CD4-positive, alpha-beta T cell treated with Interleukin-4 for 4 hours (primary cell): ENCODE measurements at places on chromosomes 12 and 14.

DNA sequence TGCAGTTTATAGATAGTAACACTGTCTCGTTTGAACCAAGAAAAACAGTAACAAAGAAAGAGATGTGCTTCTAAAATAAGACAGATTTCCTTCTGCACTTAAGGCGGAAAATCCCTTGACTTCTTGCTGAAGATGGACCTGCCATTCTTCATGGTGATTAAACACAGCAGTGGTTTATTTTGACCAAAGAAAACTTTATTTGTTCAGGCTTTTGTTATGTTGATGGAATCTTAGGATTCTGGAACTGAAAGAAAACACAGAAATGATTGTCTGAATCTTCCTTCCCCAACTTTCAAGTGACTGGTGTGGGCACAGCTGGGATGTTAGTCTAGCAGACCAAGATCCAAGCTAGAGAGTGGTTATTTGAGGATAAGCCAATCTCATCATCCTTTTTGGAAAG, 72.2 kb downstream of the DACT1 start:
- DNase-seq: no peak

- DNase-seq: no peak
These were observed 17.9 kb upstream of the PTGR2 start for GRCh38 chr14:73833530-73834260.

DNA sequence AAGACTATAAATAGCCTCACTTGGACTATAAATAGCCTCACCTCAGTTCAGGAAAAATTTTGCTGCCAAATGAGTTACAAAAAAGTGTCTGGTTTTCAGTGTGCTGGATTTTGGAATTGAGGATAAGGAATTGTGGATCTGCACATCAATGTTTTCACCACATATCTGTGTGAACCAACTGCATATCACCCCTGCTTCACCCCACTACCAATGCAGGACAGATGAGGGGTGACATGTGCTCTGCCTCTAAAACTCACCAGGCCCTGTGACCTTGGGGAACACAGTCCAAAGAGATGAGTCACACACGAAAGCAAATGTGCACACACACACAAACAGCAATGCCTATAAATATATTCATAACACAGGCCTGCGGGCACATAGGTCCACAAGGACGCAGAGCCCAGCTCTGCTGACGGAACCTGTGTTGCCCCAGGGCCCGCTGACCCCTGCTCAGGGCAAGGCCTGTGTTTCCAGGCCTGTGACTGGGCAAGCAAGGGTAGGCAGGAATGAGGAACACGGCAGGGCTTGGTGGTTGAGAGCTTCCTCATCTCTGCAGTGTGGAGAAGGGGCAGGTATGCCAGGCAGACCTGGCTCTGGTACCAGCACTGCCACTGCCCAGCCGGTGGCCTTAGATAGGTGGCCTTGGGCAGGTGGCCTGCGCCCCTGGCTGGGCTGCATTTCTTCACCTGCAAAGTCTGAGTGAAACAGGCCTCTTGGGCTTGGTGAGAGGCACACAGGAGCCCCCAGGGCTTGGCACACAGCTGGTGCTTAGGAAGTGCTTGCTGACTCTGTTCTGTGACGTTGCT, 82.4 kb downstream of the ARL6IP4 start:
- DNase-seq: no peak

DNA sequence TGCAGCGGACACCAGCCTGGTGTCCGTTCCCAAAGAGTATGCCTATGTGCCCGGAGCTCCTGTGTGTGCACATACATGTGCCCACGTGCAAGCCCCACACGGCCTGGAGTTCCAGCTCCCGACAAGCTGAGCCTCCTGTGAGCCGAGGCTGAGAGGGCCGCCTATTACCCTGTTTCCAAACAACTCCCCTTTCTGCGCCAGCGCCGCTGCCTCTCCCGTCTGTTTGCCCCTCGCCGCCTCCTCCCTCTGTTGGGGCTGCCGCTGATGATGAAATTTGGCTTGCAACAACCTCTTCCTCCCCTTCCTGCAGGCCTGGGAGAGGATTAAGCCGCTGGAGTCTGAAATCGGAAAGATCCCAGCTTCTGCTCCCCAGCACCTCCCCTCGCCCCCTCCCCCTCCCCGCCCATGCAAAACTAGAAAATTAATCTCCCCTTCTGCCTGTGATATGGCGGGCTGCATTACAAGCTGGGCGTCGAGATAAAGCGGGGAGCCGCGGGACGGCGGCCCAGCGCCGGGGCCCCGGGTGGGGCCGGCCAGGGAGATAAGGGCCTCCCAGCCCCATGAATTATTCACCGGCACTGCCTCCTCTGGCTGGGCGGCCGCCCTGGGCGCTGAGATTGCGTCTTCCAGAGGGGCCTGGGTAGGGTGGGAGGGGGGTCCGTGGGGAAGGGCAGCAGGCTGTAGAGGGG, 6.8 kb upstream of the ASIC1 start:
- no peak for DNase-seq

- DNase-seq: no peak
These were observed 64.9 kb upstream of the KITLG start for GRCh38 chr12:88644946-88645702.

DNA sequence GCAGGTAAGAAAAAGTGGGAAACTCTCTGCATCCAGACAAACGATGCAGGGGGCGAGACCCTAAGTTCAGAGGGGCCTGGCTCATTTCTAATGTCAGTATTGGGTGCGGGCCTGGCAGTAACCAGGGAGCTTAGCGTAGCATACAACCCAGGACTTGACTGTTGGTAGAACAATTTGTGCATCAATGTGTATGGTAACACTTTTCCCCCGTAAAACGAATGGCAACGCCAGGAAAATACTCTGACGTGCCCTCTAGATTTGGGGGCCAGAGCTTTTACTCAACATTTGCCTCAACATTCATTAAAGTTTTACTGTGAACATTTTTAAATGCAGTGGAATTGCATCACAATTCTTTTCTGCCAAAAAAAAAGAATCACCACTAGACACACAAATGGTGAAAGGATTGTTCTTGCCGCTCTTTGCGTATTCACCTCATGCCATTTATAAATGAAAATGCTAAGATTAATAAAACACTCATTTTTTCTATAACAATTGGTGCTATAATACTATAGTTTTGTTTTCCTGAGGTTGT, 867 bp downstream of the RHOJ start:
- DNase-seq: no peak

DNA sequence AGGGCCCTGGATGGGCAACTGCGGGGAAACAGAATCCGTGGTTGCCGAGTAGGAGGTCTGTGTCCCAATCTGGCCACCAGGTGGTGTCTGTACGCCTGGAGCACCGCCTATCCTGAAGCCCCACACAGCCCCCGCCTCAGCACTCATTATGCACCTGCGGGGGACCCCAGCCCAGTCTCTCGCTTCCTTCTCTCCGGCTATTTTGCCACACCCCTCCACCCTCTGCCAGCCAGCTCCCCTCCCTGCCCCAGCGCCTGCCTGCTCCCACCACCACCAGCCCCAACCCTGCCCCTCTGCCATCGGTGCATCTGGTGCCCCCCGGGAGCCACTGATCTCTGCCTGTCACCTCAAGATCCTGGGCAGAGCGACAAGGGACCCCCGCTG, 2.2 kb upstream of the NXPH4 start:
- DNase-seq: peak; percentile 66

DNA sequence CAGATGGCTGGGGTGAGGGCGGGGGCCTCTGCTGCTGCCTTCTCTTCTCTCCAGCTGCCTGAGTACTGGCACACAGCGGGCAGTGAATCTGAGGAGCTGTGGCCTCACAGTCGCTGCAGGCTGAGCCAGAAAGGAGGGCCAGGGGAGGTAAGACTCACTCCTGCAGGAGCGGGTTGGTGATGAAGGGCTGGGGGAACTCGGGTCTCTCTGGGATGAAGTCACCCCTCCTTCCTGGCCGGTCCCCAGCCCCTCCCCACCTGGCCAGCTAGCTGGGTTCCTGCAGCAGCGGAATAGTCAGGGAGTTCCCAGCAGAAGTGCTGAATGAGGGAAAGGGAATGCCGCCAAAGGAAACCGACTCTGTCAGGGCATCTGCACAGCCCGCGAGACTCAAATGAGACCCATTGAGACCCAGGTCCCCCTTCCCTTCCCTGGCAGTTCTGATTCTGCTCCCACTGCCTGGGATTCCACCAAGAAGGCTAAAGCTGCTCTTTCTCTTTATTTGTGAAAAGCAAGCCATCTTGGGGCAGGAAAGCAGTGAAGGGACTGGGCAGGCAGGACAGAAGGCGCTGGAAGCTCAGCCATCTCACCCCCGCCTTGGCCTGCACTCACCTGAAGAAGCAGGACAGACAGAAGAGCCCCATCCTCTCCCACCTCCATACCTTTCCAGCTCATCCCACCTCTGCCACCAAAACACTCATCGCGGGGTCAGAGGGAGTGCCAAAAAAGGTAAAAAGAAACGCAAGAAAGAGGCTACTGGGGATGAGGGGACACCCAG, 5.3 kb downstream of the NGB start:
- DNase-seq: no peak

DNA sequence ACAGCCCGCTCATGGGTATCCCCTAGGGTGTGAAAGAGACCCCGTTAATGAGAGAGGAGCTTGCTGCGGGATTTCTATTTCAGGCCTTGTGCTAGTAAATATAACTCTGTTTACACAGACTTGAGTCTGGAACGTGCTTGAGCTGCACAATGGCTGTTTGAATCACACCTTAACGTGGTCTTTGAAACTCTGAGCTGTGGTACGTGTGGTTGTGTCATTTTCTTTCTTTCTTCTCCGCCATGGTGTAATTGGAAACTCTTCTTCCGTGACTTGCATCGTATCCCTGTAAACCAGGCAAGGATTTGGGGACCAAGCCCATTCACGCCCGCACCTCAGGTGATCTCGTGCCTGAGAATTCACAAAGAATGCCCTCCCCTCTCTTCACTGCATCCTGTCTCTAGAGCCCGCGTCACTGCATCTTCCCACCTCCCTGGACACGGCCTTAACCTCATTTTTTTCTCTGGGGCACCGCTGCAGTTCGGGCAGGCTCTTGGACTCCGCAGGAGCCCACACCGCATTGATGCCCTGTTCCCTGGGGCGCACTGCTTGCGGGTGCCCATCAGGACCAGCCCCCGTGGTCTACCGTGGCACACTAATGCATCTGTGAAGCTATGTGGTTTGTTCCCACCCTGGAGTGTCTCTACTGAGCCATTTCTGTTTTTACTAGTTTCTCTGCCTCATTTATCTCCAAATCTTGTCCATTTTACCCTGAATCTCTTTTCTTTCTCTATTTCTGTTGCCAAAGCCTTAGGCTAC, 78.4 kb upstream of the PARP11 start:
- no peak for DNase-seq

GRCh38 chr12:130017591-130018449, 114.0 kb upstream of the TMEM132D start:
- no peak for DNase-seq

GRCh38 chr12:30754383-30754749, 385 bp downstream of the CAPRIN2 start:
- DNase-seq: no peak

DNA sequence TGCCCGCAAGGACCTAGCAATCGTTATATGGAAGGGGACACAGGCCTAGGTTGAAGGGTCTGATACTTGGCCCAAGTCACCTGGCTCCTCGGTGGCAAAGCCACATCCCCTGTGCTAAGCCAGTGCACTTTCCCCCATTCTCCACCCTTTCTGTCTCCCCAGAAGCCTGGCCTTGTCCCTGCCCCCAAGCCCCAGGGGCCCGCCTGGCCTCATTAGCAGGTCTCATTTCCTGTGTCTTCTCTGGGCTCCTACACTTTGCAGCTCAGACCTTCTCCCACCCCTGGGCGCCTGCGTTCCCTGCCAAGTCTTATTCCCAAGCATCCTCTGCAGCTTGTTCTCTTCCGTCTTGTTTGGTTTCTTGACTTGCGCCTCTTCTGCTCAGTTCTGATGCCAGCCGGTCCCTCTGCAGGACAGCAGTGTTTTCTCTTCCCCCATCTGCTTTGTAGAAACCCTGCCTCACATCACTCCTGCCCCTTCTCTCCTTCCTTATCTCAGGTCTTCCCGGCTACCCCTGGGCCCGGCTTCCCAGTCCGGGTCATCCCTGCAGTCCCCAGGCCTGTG, 66.7 kb downstream of the SLC24A4 start:
- DNase-seq: no peak

DNA sequence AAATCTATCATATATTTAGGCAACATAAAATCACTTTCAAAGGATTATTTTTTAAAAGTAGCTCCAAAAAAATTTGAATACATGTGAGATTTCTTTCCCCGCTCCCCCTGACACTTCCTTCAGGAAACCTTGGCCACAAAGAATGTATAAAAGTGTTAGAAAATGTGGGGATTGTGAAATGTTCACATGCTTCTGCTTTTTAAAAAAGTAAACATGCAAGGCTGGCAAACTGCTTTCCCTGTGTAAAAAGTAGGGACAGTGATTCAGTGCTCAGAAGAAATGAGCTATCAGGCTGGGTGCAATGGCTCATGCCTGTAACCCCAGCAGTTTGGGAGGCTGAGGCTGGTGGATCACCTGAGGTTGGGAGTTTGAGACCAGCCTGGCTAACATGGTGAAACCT, 26.6 kb downstream of the MBIP start:
- no peak for DNase-seq

DNA sequence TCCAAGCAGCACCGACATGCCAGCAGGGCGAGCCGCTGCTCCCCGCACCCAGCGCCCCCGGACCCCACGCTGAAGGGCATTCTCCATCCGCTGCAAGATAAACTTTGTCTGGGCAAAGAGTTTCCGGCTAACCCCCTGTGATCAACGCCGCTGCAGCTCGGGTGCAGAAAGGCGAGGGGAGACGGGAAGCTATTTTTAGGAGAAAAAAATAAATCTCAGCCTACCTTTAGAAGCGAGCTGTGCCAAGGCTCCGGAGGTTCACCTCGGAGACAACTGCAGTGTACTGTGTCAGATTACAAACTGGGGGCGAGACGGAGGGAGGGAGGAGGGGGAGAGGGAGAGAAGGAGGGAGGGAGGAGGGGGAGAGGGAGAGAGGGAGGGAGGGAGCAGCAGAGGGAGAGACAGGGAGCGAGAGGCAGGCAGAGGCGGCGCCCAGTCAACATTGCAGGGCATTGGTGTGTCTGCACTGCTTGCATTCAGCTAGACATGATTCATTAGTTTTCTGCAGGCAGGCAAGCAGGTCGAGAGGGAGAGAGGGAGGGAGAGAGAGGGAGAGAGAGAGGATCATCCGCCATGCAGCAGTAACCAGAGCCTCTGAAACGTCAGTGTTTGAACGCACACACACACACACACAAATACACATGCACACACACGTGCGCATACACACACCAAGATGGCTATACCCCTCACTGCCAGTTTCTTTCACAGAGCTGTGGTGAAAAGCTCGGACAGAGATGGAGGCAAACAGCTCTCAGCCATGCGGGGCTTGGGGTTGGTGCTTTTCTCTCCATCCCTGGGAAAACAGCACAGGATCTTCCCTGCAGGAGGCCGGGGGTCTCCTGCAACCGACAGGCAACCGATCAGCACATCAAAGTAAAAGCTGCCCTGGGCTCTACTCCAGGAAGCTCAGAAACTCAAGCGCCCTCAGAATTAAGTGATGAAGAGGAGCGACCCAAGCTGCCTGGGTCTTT, at the start of gene RIMBP2:
Gene RIMBP2, minus strand, starts transcription at position 302 of the 971 bp plus-strand sequence. CDS start 237,286 bp downstream, outside the sequence.
- DNase-seq: no peak
